IMR-90 (cell line): ENCODE measurements at places on chromosomes 16 and 17. TPM values are rescaled to one million over a fixed set of nuclear protein-coding genes. Genes with fewer than 3 reads are reported as not detected.

The NOXO1 gene
- not detected in 2 replicates for total RNA-seq

The FAM117A gene
- 0.56 and 0.72 TPM in 2 replicates for total RNA-seq

The VPS25 gene
- total RNA-seq = 71.3 and 78.3 TPM in 2 replicates

The VTN gene
- total RNA-seq = under 0.01 and 0.18 TPM in 2 replicates

The SLC16A6 gene
- total RNA-seq = 0.54 and 0.83 TPM in 2 replicates

The SOX9 gene
- total RNA-seq = 4.1 and 8.3 TPM in 2 replicates

The SCNN1B gene
- total RNA-seq = not detected in 2 replicates

The PRR35 gene
- total RNA-seq = not detected in 2 replicates

The CMIP gene
- 3.2 and 3.9 TPM in 2 replicates for total RNA-seq

The DPEP2 gene
- total RNA-seq = not detected in 2 replicates

The ZP2 gene
- total RNA-seq = not detected in 2 replicates

The GFER gene
- 6.8 and 8.6 TPM in 2 replicates for total RNA-seq

The CA4 gene
- not detected in 2 replicates for total RNA-seq

The GRB7 gene
- total RNA-seq = under 0.01 and 0.18 TPM in 2 replicates

The RFFL gene
- 19.2 and 20.8 TPM in 2 replicates for total RNA-seq

The MYH8 gene
- not detected in 2 replicates for total RNA-seq

The SLFN12 gene
- 38.9 and 48.6 TPM in 2 replicates for total RNA-seq

The GSDMA gene
- total RNA-seq = not detected in 2 replicates

The CTRB1 gene
- total RNA-seq = not detected in 2 replicates

The CENPX gene
- 44.8 and 45.3 TPM in 2 replicates for total RNA-seq

The QPRT gene
- 3.4 and 3.6 TPM in 2 replicates for total RNA-seq

The NHLRC4 gene
- 0.56 and 0.72 TPM in 2 replicates for total RNA-seq

The SLC5A10 gene
- not detected in 2 replicates for total RNA-seq
